Fibroblast of skin of right biceps (primary cell): ENCODE measurements at places on chromosomes 3 and 15.

- peak; percentile 87 for DNase-seq
Observed at GRCh38 chr3:188772886-188773285, 398.9 kb upstream of the TPRG1 start.

DNA sequence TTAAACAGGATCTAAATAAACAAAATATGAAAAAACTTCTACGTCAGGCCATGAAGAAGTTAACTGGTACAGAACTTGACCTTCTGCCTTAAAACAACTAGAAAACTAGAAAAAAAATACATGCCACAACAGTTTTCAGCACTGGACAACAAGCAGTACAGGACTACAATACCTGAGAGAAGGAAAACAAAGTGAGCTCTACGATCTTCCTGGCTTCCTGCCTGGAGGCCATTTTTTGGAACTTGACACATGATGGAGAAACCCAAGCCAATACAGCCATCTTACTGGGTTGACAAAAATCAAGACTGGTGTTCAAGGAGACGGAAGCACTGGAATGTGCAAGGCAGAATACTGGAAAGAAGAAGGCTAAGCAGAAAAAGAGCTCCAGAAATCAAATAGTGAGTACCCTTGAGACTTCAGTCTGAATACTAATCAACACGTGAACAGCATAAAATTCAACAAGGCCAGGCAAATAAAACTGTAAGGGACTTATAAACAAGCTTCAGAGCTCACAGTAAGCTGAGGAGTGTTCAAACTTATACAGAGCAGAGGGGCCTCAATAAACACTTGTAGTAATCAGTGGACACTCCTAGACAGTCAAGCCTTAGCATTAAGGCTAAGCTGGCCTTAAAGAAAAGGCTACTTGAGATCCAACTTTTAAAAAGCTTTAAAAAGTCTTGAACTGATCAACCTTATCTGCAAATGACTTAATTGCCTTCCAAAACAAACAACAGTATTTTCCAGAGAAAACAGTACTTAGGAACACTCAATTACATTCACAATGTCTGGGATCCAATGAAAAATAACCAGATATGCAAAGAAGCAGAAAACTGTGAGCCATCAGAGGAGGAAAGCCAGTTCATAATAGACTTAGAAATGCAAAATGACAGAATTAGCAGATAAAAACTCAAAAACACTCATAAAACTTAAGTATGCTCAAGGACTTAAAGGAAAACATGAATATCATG lies 63.2 kb downstream of the DLG1 start:
- DNase-seq = no peak

GRCh38 chr3:29639578-29640290 lies 358.9 kb downstream of the RBMS3 start:
- peak; percentile 23 for DNase-seq

GRCh38 chr3:126867190-126867862 lies 115.6 kb upstream of the PLXNA1 start:
- DNase-seq = no peak

- DNase-seq = peak; percentile 91
Observed at GRCh38 chr15:39511000-39511915, 69.6 kb upstream of the THBS1 start.

DNA sequence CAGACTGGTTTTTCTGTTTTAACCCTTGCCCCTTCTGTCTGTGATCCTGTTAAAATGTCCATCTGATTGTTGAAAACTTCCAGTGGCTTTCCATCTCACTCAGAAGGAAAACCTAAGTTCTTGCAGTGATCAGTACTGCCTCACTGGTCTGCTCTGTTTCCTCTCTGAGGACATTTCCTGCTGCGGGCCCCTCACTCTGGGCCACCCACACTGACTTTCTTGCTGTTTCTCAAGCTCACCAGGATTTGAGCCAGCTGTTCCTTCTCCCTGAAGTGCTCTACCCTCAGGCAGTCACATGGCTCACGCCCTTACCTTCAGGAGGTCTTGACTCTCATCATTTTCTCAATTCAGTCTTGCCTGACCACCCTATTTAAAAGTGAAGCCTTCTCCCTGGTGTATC lies 1.8 kb downstream of the GRK7 start:
- peak; percentile 5 for DNase-seq

- DNase-seq = peak; percentile 92
Observed at GRCh38 chr3:24299806-24300626, 194.6 kb downstream of the THRB start.

DNA sequence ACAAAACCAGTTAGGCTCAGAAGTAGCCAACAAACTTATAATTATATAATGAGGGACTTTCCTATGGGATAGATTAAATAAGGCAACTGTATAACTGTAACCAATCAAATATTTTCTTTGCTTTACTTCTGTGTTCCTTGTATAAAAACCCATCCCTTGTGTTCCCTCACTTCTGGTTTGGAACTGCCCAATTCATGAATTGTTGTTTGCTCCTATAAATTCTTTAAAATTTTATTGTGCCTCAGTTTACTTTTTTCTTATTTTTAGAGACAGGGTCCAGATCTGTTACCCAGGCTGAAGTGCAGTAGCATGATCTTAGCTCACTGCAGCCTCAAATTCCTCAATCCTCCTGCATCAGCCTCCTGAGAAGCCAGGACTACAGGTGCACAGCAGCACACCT lies 155.7 kb downstream of the SMAD6 start:
- DNase-seq = no peak

DNA sequence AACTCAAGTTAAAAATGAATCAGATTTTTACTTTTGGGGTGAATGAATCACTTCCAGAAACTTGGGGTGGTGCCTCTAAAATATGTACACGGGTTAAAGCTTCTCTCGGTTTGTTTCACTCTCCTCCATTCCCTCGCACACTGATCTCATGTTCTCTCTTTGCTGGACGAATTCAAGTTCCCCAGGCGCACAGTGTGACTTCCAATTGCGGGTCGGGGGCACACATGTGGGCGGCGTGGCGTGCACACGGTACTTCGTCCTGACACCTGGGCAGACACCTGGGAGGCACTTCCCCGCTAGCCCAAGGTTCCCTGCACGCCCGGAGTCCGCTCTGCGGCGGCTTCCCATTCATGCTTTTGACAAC lies 692 bp downstream of the SCAANT1 start:
- no peak for DNase-seq

DNA sequence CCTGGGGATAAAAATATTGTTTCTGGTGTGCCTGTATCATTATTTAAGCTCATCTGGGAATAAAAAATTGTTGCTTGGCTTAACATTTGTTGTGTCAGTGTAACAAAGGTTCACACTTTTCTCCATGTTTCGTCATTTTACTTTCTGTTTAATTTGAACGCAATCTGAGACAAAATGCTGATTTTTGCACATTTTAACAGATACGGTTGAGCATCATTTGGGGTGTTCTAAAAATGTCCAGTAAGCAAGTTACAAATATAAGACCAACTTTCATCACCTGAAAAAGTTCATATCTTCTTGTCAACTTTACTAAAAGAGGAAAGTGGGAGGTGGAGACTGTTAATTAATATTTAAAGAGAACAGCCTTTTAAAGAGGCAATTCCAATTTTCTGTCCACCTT lies 134.8 kb upstream of the CNTN4 start:
- DNase-seq = no peak

DNA sequence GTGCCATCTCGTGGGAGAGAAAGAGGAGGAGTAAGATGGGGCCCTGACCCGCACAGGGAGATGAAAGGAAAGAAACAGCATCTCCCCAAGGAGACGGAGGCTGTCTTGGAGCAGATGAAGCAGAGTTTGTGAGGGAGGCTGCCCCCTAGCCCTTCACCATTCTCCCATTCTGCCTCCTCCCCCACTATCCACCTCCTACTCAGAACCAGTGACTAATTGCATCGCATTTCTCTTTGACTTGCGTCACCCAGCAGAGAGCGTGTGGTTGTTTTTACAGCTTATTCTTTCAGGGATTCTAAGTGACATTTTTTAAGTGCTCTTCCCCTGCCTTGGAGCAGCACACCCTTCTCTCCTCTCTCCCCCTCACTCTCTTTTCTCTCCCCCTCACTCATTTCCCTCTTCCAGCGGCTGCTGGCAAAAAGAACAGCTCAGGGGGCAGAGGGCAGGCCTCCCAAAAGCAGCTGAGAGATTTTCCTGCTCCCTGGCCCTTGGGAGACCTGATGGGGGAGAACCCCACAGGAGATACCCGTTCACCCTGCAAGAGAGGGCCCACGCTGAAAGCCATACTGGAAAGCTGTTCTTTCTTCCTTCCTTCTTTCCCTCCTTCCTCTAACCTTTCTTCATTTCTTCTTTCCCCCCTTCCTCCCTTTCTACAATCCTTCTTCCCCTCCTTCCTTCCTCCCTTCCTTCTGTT lies 91.8 kb downstream of the MRPL46 start:
- peak; percentile 93 for DNase-seq

- peak; percentile 35 for DNase-seq
Observed at GRCh38 chr3:150238995-150239619, 169.0 kb upstream of the TSC22D2 start.

DNA sequence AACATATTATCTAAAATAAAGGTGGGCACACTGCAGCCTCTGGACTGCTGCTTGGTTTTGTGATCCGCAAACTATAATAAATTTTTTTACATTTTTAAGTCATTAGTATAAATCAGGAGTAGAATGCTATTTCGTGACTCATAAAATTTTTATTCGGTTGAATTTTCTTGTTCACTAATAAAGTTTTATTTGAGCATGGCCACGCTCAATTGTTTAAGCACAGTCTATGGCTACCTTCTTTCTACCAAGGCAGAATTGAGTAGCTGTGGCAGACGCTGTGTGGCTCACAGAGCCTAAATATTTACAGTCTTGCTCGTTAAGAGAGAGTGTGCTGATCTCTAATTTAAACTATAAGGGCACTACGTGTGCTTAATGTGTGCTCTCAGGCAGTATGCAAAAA lies 28.9 kb downstream of the ROBO2 start:
- no peak for DNase-seq

GRCh38 chr15:75565062-75565970 lies 13.8 kb downstream of the PTPN9 start:
- peak; percentile 43 for DNase-seq

GRCh38 chr3:170751083-170751898 lies 118.7 kb downstream of the RPL22L1 start:
- peak; percentile 99 for DNase-seq

DNA sequence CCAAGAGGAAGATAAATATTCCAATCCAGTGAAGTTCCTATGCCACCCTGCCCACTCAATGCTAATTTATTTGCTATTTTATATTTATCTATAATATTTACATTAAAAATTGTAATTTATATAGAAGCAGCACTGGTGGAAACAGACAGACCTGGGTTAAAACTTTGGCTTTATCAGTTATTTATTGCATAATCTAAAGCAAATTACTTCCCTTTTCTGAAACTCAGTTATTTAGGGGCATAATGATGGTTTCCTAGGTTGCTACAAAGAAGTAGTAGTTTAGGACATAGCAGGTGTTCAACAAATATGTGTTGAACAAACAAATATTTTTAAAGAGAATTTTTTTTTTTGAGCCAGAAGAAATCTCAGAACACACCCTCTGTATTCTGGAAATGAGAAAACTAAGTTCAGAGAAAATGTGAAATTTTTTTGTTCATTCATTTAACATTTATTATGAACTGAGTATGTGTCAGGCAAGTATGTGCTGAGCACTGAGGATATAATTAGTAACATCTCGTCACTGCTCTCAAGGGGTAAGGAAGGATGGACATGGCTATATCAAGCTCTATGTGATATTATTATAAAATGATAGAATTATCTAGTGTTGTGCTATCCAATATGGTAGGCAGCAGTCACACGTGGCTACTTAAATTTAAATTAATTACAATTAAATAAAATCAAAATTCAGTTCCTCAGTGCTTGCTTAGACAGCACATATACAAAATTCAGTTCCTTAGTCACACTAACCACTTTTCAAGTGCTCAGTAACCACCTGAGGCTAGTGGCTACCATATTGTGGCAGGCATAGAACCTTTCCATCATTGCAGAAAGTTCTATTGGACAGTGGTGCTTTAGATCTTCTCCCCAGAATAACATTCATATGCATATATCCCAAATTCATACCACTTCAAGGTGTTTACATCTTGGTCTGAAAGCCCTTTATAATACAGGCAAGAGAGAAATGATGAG lies 7.0 kb upstream of the UBE2Q2 start:
- no peak for DNase-seq

DNA sequence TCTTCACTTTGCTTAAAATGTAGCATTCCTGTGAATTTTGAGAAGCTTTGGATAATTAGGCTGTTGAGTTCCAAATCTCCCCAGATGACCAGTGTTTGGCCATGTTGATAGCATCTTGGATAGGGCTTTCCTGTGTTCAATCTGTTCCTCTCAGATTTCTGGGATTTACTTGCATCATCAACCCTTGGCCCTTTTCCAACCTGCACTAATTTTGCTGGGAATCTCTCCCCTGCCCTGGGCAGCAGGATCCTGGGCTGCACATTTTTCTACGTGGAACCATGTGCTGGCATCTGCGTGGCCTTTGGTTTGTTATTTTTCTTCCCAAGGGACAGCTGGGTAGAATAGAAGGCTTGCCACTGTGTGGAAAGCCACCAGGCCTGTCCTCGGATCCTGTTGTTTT lies 75.4 kb upstream of the PLXNA1 start:
- no peak for DNase-seq

- no peak for DNase-seq
Observed at GRCh38 chr3:102020735-102021134, 171.4 kb downstream of the NFKBIZ start.

- DNase-seq = no peak
Observed at GRCh38 chr3:79427081-79427480, 340.7 kb downstream of the ROBO1 start.

- no peak for DNase-seq
Observed at GRCh38 chr3:12323237-12323636, 34.4 kb downstream of the PPARG start.

DNA sequence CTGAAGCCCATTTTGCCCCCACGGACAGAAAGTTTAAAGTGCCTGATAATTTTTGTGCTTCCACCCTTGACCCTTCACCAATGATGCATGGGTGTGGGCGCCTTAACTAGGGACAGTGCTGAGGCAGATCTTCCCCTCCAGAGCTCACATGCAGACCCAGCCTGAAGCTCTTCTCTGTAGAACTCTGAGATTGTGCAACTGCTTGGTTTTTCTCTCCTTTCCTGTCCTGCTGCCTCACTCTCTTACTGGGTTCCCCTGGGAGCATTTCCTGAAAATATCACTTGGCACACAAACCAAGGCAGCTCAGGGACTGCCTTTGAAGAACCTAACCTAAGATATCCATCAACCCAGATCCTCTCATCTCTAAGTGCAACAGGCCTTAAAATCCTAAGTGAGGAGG lies 220.3 kb upstream of the STT3B start:
- DNase-seq = peak; percentile 40

GRCh38 chr15:48717458-48717857 lies 71.9 kb upstream of the FBN1 start:
- peak; percentile 28 for DNase-seq

- DNase-seq = no peak
Observed at GRCh38 chr3:174619239-174619638, 239.9 kb upstream of the NAALADL2 start.

- no peak for DNase-seq
Observed at GRCh38 chr15:74388363-74388951, 21.0 kb upstream of the CYP11A1 start.

- no peak for DNase-seq
Observed at GRCh38 chr15:98729446-98730042, 81.2 kb downstream of the IGF1R start.
